ENCODE measurements at places on chromosomes 5 and 9.

DNA sequence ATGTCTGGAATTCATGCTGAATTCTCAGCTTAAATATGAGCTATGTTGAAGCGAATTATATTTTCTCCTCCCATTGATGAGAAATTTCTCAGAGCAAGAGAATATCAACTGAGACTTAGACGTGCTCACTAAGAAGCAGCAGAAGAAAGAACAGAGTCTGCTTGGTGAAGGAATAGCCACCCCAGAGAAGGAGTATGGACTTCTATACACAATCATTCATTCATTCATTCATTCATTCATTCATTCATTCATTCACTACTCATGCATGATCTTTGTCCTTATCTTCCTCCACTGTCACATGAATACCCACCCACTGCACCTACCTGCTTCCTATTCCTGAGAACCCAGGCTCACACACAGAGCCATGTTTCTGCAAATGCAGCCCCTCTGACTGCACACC, 206.6 kb downstream of the DEPDC1B start:
- DNase-seq: no peak

DNA sequence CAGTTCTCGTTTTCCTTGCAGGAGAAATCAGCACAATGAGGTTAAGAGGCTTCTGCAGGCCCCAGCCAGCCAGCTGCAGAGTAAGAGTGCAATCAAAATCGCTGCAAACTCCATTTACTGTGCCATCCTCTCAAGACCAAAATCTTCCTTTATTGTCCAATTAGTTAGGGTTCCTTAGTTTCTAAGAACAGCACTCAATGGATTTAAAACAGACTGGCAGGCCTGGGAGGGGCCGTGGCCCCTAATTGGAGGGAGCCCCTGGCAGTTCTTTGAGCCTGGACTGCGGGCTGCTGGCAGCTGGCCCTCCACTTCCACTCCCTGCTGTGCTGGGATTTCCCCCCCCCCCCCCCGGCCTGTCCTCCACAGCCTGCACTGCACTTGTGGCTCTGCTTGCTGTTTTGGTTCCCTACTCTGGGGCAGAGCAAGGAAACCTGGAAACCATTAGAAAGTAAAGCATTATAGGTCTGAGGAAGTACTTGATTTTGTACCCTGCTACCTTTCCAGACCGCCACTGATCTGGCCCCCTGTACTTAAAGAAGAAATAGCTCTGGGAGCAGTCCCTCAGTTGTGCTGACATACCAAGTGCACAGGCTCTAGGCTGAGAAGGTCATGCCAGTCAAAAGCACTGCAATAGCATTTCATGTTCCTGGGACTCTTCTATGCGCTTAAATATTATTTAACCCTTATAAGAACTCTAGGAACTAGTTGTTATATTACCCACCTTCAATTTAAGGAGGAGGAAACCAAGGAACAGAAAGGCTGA, 129.0 kb downstream of the APBA1 start:
- DNase-seq: no peak

- no peak for DNase-seq
These were observed 282.2 kb downstream of the CWC27 start for GRCh38 chr5:65050826-65051498.

DNA sequence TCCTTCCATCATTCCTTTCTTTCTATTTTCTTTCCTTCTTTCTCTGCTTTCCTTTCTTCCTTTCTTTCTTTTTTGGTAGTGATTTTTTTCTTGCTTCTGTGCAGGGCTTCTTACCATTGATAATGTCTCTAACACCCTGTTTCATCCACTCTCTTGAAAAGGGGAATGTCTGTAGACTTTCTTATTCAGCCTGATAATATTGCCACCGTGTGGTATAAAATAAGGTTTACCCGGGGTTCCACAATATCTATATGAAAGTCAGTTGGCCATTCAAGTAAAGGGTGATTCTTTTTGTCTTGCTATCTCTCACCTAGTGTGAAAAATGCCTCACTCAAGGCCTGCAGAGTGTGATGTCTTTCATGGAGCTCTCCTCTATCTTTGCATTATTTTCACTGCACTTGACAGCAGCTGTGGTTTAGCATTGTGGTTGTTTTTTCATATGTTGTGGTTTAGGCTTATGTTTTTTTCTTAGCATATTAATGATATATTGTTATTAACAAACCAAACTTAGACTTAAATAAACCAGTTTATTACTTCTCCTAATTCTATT, 153.9 kb downstream of the CSNK1G3 start:
- no peak for DNase-seq

DNA sequence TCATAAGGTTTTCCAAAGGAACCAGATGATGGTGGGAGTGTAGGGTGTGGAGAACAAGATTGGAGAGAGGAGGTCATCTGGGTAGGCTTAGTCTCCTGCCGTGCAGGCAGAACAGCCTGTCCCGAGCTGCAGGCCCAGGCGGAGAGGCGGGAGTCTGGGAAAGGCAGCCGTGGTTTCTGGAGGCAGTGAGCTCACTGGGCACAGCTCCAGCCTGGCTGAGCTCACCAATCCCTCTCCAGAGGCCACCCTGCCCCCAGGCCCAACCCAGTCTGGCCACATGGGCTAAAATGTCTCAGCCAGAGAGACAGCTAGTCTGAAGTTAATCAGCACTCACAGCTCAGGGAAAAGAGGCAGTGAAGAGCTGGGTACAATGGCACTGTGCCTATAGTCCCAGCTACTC, 12.3 kb downstream of the P4HA2 start:
- DNase-seq: no peak

GRCh38 chr9:16627967-16628366, 242.5 kb downstream of the BNC2 start:
- no peak for DNase-seq

DNA sequence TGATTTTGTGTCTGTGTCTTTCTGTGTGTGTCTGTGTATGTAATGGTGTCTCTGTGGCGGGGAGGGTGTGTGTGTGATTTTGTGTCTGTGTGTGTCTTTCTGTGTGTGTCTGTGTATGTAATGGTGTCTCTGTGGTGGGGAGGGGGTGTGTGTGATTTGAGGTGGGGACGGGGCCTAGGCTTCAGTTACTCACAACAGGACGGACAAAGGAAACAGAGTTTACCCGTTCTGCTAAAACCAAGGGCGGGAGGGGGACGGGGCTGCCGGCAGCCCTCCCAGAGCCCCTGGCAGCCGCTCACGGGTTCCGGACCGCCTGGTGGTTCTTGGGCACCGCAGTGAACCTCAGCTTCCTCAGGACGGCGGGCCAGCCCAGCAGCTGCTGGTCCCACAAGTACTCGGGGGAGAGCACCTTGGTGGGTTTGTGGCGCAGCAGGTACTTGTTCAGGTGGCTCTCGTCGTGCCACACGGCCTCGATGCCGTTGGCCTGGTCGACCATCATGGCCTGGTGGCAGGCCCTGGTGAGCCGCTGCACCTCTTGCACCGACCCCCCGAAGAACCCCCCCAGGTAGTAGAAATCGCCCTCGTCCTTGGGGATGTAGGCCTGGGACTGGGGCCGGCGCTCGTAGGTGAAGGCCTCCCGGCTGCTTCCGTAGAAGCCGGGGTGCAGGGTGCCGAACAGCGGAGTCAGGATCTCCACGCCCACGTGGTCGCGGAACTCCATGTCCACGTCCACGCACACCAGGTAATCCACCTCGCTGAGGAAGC, 19.4 kb downstream of the ABO start:
- no peak for DNase-seq

GRCh38 chr9:21110708-21111576, 30.7 kb downstream of the IFNW1 start:
- DNase-seq: peak; percentile 36

GRCh38 chr9:121783521-121784507, 132.4 kb downstream of the DAB2IP start:
- no peak for DNase-seq

DNA sequence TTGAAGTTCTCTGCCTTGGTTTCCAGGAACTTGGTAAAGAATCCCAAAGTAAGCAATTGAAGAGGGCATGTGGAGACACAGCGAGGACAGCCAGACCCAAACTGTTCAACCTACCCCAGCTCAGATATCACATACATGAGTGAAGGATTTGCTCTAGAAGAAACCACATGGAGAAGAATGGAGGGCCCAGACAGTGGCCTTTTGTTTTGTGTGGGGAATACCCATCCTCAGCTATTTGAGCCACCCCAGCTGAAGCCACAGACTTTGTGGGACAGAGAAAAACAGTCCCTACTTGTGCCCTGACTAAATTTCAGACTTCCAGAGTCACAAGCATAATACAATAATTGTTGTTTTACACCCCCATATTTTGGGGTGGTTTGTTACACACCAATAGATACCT, 387.1 kb downstream of the ZSWIM6 start:
- no peak for DNase-seq

DNA sequence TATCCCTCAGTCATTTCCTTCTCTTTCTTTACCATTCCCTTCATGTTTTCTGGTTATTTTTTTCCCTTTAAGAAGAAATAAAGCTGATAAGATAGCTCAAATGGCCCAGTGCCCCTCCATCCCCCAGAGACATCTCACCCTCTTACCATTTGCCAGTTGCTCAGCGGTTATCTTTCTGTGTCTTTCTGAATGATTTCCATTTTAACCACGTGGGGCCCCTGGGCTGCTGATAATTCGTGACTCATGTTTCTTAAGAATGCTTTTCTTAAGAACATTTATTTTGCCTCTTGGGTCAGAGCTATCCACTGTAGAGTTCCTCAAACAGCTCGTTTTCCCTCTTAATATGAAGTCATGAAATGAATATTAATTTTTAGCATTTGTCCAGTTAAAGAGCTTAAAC, 147.8 kb downstream of the MAST4 start:
- no peak for DNase-seq

DNA sequence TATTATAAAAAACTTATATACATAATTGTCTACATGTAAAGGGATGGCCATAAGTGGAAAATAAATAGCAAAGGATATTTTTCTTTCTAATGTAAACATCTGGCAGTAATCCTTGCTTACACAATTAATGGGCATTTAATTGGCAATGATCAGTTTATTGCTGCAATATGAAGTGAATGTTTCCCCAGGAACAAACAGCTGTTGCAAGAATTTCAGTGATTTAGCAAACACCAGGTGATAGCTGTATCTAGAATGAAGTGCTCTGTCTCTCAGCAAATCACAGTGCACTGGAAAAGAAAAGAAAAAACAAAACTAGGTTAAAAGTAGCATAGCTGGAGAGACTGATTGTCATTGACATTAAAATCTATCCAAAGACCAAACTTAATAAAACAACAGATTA, 594.5 kb upstream of the ARRDC3 start:
- DNase-seq: no peak

DNA sequence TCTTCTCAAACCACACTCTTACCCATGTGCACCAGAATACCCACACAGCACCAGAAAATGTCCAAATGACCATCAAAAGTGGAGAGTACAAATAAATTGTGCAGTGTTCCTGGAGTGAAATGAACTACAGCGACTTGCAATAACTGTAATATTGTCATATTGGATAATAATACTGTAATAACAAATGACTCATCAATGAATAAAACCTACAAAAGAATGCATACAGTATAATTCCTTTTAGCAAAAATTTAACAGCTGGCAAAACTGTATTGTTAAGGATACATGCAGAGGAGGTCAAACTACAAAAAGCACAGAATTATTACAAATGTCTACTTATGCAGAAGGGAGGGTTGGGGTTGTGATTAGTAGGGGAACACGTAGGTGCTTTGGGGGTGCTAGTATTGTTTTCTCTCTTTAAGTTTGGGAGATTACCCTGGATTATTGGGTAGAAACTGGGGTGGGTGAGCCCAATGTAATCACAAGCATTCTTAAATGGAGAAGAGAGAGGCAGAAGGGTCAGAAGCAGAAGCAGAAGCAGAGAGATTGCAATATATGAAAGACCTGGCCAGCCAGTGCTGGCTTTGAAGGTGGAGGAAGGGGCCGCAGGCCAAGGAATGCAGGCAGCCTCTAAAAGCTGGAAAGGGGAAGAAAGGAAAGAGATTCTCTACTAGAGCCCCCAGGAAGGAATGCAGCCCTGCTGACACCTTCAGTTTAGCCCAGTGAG, 21.8 kb downstream of the IRF1 start:
- DNase-seq: no peak
